ENCODE measurements at places on chromosomes 6 and 20.

DNA sequence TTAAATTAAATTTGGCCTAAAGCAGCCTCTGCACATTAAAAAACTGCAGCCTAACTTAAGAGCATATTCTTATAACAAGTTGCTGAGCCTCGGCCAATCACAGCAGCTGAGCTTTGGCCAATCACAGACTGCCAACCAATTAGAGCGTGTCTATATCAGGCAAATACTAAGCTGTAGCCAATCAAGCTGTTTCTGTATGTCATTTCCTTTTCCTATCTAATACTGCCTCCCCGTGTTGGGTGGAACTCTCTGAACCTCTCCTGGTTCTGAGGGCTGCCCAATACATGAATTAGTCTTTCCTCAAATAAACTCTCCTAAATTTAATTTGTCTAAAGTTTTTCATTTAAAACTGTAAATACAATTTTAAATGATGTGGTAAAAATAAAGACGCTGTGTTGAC lies 3.9 kb upstream of the TMEM244 start:
- DNase-seq, result no peak

DNA sequence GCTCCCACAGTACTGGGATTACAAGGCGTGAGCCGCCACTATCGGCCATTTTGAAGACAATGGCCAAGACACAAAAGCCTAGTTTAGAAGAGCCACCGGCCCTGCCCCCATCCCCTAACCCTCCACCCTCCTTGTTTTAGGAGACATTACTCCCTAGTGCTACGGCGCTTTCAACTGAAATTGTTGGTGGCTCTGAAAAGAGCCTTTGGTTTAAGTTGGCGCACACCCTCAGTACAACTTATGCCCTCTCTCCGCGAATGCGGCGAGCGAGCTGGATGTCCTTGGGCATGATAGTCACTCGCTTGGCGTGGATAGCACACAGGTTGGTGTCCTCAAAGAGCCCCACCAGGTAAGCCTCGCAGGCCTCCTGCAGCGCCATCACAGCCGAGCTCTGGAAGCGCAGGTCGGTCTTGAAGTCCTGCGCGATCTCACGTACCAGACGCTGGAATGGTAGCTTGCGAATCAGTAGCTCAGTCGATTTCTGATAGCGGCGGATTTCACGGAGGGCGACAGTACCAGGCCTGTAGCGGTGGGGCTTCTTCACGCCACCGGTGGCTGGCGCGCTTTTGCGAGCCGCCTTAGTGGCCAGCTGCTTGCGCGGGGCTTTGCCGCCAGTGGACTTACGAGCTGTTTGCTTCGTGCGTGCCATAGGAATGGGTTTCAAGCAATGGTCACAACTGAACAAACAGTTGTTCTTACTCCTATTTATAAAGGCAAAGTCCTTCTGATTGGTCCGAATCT lies 114.9 kb upstream of the BTN3A2 start:
- DNase-seq, result peak; percentile 65

DNA sequence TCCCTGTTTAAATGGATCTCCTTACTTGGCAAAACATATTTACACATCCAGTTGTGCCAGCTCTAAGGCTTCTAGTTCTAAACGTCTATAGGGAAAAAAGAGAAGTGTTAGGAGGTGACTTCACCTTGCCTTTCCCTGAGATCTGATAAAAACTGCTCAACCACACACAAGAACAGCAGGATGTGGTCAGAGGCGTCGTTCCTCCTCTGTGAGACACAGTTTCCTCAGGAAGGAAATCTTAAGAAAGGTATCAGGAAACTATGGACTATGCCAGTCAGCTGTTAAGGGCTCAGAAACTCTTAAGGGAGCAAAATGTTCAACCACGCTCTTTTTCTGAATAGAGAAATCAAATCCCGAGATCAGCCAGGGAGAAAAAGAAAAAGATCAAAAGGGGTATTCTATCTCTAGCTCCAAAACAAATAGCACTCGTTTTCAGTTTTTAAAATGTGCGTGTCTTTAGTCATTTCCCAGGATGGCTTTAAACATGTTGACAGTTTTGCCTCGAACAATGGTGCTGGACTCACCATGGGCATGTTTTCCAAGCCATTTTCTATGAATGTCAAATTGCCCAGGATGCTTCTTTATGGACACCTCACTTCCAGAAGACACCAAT lies 154.5 kb downstream of the HACE1 start:
- DNase-seq, result no peak

- no peak for DNase-seq
Measured at GRCh38 chr20:41552295-41553068, 65.7 kb downstream of the CHD6 start.

DNA sequence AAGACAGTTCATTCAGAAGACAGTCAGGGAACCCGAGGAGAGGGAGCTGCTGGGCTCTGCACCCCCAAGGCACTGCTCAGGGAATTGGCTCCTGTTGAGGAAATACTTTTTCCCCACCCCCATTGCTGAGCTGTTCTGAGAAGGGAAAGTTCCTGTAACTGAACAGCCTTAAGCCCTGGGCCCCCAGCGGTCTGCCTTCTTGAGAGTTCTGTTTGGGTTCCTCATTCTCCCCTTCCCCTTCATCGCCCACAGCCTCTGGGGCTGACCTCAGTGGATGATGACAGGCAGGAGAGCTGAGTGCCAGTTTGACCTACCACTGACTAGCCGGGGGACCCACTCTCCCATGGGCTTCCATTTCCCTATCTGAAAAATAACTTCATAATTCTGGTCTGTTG lies 10.7 kb downstream of the HCK start:
- peak; percentile 57 for DNase-seq

DNA sequence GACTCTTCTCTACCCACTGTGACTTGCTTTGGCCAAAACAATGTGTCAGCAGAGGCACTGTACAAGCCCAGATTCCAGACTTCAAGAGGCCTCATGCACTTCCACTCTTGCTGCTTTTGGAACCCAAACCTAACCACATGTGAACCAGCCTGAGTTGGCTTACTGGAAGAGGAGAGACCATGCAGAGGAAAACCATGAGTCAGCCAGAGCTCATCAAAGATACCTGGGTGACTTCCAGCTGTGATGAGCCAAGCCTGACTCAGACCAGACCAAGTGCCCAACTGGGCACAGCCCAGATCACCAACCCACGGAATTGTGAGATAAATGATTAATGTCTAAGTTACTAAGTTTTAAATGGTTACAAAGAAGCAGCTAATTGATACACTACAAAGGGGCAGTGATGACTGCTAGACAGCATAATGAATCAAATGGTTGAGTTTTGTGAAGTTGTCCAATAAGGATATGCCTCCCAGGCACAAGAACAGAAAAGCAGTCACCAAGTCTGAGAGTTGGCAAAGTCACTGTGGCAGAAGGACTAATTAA lies 16.2 kb upstream of the BEND6 start:
- DNase-seq, result no peak

DNA sequence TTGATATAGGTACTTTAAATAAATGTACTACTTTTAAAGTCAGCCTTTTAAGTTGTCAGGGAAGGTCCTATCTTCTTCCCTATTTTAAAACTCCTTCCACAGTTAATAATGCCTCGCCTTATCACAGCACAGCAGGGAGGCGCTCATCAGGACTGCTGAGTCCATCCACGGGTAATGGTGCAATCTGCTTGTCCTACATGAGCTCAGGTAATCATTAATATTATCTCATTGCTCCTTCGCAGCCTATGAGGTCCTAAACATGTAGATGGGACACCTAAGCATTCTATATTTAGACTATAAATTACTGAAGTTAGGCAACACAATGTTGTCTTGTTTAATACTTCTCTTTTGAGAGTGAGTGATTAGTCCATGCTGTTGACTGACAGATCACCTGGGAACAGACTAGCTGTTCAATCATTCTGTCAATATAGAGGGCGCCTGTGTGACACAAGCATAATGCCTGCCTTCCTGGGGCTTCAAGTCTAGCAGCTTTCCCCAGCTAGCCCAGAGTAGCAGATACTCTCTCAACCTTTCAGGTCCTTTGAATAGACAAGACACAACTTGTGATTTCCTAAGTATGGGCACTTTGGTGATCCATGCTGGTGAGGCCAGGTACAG lies 91.0 kb downstream of the FYN start:
- DNase-seq, result no peak

- no peak for DNase-seq
Measured at GRCh38 chr6:44563397-44563796, 175.9 kb downstream of the CDC5L start.

DNA sequence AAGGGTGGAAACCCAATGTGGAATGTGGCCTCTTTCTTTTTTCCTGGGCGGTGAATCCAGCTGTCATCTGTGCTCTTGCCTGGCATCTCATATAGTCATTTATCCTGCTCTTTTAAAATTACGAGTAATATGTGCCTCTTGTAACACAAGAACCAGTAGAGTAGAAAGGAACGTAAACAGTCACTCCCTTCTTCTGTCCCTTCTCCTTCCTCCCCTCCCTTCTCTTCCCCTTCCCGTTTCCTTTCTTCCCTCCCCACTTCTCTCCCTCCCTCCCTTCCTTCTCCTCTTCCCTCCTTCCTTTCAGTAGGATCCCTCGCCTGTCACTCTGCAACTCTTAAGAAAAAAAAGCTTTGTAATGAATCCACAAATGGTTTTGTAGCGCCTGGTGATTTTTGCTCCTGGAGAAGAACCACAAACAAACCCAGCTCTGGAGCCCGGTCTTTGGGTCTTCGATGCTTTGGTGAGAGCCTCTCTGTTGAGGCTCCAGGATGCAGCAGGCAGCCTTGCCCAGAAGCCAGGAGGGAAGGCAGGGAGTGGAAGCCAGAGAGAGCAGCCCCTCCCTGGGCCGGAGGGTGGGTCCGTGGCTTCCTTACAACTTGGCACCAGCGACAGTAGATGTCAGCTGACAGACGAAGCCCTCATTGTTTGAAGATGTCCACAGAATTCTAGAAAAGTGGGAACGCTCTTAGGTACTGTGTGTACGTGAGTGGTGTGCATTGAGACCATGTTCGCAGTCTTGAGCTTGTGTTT lies 15.0 kb downstream of the DUSP22 start:
- DNase-seq, result no peak

- no peak for DNase-seq
Measured at GRCh38 chr6:4380881-4381281, 245.5 kb upstream of the ECI2 start.
